ENCODE measurements at places on chromosomes 11 and 22. TPM values are rescaled to one million over a fixed set of nuclear protein-coding genes. Genes with fewer than 3 reads are reported as not detected.

GRCh38 chr22:28299753-28300152, 379.9 kb downstream of the TTC28 start:
- DNase-seq = no peak

GRCh38 chr11:57647960-57648800, 1.5 kb downstream of the YPEL4 start:
- no peak for DNase-seq

GRCh38 chr11:10526974-10527918, 13.7 kb downstream of the RNF141 start:
- no peak for DNase-seq

Gene SUSD2
- 0.80 TPM for total RNA-seq

Gene UBQLN3
- total RNA-seq = not detected

Gene SAA1
- total RNA-seq = not detected

Gene NDUFA6
- 117 TPM for total RNA-seq

Gene ACCS
- total RNA-seq = 5.2 TPM

Gene TBX10
- total RNA-seq = not detected

Gene KCNJ1
- not detected for total RNA-seq

Gene MALAT1
- total RNA-seq = 2,463 TPM

Measured in activated naive CD8-positive, alpha-beta T cell treated with anti-CD3 and anti-CD28 coated beads for 36 hours (primary cell).